ENCODE measurements at places on chromosomes 13 and 19.

DNA sequence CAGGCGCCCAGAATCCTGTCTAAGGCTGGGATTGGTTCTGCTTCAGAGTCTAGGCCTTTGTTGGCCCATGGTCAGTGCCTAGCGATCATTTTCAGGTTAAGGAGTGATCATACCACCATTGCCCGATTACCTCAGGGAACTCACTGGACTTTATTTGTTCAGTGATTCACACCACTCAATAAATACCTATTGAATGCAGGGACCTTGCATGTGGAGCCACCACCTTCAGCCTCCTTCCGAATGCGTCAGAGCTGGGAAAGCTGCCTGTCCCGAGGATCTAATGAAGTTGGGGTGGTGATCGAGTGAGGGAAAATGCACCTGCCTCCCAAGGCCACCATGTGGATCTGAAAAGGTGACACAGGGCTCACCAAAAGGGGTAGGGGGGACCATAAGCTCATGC, 40.0 kb upstream of the POU2F2 start:
- DNase-seq, result no peak

- no peak for DNase-seq
These were observed 405.3 kb upstream of the GPC6 start for GRCh38 chr13:92821324-92821723.

DNA sequence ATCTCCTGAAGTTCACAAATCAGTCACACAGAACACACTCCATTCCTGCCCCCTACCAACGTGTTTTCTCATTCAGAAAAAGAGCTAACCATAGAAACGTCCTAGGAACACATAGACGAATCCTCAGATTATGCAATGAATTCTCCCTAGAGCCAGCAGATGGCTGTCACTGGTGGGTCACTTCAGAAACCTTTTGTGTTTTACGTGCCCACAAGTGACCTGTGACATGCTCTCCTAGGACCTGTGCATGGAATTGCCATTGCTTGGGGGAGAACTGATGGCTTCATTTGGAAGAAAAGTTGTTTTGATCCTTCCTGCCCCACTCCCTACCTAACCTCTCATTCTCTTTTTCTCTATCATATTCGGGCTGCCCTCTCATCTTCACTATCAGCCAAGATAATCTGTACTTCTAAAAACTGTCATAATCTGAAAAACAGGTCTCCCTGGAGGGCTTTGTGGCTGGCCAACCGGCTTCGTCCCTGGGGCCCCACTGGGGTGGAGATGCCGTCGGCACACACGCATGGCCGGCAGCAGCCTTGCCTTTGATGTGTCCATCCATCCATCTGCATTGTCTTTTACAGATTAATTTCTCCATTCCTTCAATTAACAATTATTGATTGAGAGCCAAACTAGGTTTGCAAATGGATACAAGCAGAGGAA, 144.1 kb upstream of the SERP2 start:
- DNase-seq, result no peak

DNA sequence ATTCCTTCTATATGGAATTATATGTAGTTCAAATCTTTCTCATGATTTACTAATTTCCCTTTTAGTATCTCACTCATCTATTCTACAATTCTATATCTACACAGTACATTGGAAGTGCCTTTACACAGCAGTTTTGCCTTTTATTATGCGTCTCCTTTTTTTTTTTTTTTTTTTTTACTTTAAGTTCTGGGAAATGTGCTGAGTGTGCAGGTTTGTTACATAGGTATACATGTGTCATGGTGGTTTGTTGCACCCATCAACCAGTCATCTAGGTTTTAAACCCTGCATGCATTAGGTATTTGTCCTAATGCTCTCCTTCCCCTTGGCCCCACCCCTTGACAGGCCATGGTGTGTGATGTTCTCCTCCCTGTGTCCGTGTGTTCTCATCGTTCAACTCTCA, 1150.1 kb upstream of the PRR20A start:
- DNase-seq, result no peak

DNA sequence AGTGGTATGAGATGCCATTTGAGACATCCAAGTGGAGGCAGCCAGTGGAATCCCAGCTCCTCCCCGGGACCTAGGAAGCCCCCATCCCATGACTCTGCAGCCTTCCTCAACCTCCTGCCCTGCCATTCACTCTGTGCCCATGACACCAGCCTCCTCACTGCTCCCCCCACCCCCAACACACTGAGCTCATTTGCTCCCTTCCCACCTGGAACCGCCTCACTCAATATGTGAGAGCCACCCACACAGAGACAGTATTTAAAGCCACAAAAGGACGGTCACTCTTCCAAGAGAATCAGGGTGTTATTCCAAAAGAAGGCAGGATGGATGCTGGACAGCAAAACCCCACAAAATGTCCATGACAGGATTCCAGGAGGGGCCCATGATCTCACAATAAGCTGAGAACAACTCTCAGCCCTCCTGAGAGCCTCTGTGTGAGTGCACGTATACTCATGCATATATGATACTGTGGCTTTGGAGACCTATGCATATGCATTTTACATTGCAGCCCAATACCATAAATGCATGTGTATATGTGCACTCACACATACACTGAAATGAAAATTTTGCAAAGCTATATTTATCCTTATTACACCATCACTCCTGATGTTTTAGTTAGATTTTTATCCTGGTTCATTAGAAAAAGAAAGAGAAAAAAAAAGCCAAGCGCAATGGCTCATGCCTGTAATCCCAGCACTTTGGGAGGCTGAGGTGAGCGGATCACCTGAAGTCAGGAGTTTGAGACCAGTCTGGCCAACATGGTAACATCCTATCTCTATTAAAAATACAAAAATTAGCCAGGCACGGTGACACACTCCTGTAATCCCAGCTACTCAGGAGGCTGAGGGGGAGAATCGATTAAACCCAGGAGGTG, 10.8 kb upstream of the RANBP3 start:
- DNase-seq, result no peak

GRCh38 chr19:10899151-10899653, 27.8 kb downstream of the CARM1 start:
- DNase-seq, result no peak

DNA sequence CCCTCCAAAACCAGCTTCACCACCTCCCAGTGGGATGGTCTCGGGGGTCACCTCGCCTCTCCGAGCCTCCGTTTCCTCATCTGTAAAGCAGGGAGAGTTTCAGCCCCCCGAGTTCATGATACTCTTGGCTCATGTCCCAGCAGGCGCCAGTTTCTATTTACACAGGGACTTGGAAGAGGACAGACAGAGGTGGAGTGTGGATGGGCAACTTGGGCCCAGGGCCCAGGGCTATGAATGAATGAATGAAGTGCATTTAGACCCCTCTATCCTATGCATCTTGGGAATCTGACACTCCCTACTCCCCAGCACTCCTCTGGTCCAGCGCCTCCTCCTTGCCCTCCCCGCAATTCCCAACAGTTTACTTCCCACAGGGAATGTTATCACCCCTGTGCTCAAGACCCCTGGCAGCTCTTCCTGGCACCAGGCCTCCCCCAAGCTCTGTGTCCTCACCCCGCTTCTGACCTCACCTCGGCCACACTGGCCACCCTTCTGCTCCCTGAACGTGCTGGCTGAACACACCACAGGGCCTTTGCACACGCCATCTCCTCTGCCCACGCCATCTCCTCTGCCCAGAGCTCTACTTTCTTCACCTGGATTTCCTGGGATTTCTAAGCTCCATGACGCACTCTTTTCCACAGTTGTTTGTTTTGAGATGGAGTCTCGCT, 4.9 kb upstream of the C2CD4C start:
- no peak for DNase-seq

DNA sequence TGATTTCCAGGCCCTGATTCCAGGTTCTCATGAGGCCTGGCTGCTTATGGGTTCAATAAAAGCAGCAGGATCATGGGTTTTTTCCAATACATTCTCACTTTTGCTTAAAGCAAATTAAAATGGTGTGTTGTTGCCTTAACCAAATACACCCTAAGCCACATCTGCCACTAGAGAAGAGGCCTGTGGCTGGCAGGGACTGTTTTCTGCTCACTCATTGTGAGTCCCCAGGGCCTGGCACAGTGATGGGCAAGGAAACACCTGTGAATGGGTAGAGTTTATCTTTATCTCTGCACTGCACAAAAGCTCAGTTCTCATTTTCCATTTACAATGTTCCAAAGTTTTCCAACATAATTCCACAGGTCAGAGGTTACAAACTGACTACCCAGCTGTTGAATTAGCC, 726.0 kb downstream of the UQCRFS1 start:
- DNase-seq, result no peak

DNA sequence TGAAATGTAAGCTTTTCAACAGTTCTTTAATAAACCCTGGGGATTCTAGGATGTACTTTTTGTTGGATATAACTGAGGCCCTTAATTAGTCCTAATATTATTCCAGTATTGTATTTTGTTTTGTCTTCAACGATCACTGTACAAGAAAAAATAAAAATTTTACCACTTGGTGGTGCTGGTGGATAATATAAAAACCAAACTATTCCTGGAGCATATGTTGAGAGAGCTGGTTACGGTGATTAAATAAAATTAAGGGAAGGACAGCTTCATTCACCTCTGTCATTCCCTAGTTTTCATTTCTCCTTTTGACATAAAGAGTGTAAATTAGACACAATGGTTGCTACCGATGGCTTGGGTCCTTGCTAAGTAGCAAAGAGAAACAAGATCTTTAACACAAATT, 598.6 kb upstream of the PCDH20 start:
- no peak for DNase-seq

- no peak for DNase-seq
These were observed 10.7 kb downstream of the ANO8 start for GRCh38 chr19:17323964-17324332.

GRCh38 chr19:900302-901111, 7.2 kb downstream of the RNU6-9 start:
- DNase-seq, result no peak

GRCh38 chr13:111846391-111847159, 220.4 kb upstream of the SOX1 start:
- DNase-seq, result no peak

DNA sequence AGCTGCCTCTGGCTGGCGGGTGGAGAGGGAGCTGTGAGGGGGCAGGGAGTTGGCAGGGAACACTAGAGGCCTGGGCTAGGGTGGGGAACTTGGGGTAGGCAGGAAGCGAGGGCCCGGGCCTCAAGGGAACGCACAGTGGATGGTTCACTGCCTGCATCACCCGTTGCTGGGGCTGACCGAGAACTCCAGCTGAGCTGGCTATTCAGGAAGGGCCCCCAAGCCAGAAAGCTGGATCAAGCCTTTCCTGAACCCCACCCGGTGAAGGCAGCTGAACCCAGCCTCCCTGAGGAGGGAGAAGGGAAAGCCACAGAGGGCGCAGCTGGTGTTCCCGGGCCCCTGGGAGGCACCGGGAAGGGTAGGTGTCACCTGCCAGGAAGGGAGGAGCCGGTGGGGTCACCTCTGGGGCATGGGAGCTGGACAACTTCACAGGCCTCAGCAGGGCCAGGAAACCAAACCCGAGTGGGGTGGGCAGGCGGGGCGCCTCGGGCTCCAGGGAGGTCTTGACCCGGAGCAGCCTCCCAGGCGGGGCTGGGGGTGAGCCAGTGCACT, 13.9 kb downstream of the PALM start:
- DNase-seq, result no peak

- no peak for DNase-seq
These were observed 271.9 kb upstream of the GPC6 start for GRCh38 chr13:92954746-92955145.

DNA sequence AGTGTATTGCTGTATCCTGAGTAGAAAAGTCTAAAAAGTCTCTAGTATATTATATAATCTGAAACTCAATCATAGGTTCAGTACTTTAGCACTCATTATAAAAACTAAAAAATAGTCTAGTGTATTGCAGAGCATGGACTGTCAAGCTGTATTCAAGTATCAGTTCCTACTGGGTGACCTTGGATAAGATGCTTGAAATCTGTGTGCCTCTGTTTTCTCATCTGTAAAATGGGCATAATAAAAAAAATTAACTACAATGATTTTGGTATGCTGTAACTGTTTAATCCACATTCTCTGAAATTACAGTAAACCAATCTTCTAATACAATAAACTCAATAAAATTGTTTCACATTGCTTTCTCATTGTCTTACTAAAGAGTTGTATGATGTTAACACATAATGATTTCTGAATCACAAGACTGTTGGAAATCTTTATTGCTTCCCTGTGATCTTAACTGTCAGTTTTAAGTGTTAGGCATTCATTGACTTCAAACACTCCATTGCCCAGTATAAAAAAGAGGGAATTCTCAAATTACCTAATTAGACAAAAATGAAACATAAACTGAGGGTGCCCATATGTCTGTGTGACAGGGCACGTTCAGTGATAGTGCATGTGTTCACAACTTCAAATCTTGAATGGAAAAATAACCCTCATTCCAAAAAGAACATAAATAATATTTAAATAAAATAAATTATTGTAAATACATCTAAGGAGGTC, 2.2 kb downstream of the STARD13 start:
- no peak for DNase-seq

- DNase-seq, result no peak
These were observed 174.1 kb downstream of the FGF14 start for GRCh38 chr13:102227741-102228140.

DNA sequence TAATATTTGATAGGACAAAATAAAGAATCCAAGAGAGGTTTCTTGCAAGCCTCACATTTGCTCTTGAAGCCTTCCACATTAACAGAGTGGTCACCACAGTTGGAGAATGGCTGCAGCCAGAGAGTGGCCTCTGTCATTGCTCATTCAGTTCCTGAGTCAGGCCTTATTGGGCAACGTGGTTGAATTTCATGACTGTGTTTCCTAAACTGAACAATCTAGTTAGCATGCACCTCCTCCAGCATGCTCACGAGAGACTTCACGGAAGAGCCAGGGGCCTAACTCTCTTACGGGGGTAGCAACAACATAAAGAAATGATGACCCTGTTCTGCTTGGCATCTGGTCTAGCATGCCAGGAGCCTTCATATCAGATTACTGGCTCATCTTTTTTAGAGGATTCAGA, 9.6 kb upstream of the UBL3 start:
- DNase-seq, result no peak

DNA sequence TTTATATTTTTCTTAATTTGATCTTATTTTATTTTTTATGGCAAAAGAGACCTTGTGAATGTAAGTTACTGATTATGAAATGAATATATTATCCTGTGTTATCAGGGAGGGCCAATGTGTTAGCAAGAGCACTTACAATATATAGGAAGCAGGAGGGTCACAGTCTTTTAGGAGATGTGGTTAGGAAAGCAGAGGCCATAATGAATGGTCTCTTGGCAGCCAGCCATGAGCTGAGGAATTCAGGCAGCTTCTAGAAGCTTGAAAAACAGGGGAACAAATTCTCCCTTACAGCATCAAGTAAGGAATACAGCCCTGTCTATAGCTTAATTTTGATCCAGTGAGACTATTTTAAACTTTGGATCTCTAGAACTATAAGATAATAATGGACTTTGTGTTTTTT, 2374.6 kb downstream of the PCDH9 start:
- DNase-seq, result no peak
